H54 (cell line): ENCODE measurements at places on chromosomes 16 and 17.

- DNase-seq = no peak
Measured at GRCh38 chr16:14321542-14321941, 250.4 kb downstream of the MRTFB start.

DNA sequence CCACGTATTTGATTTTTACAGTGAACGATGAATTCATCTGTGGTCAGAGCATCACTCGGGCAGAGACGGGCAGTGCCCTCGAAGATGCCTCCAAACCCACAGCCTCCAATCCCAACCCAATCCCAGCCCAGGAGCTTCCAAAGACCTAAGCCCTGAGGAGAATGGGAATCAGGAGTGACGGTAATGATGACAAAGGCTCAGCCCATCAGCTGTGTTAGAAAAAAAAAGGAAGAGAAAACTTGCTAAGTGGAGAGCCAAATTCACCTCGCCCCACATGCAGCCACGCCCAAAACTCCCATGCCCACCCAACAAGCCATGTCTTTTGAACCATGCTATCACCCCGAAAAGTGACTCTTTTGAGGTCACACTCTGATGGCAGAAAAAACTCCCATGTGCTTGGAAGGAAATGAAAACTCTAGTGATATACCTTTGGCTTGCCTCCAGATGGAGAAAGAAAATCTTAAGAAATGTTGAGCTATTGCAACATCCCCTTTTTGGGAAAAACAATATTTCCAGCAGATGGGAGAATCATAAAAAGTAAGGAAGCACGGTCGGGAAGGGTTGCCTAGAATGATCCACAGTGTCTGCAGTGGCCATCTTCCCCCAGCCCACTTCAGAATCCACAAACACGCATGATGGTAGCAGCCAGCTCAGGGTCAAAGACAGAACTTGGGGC is 37.7 kb downstream of the XYLT1 start:
- DNase-seq = no peak

GRCh38 chr16:73286346-73287267 is 238.7 kb upstream of the ZFHX3 start:
- no peak for DNase-seq

GRCh38 chr17:65064452-65065019 is 8.0 kb upstream of the GNA13 start:
- peak; percentile 42 for DNase-seq

GRCh38 chr16:66612422-66612821 is 7.9 kb downstream of the CMTM3 start:
- no peak for DNase-seq
